ENCODE measurements at places on chromosomes 6 and 20. TPM values are rescaled to one million over a fixed set of nuclear protein-coding genes. Genes with fewer than 3 reads are reported as not detected.

Gene PLCB1
- 4.4 TPM for total RNA-seq

Gene DEFB116
- total RNA-seq, result not detected

Gene TFAP2B
- not detected for total RNA-seq

Gene CTCFL
- total RNA-seq, result not detected

Gene ANGPT4
- total RNA-seq, result not detected

GRCh38 chr6:87590990-87591389 is 1.1 kb downstream of the ORC3 start:
- peaks cover 5% of the 10 kb centered on the region for H3K36me3 ChIP-seq
- peaks cover 21% of the 10 kb centered on the region for H3K4me1 ChIP-seq
- H3K27me3 ChIP-seq, result no peaks in the 10 kb centered on the region
- no peak for DNase-seq

- no peak overlapping the region for H3K4me3 ChIP-seq
- no peaks in the 10 kb centered on the region for H3K27me3 ChIP-seq
- H3K36me3 ChIP-seq, result no peaks in the 10 kb centered on the region
- DNase-seq, result no peak
- H3K27ac ChIP-seq, result no peak overlapping the region
- peaks cover 24% of the 10 kb centered on the region for H3K4me1 ChIP-seq
These were observed 18.3 kb downstream of the ACSS2 start for GRCh38 chr20:34894723-34895122.

- H3K36me3 ChIP-seq, result no peaks in the 10 kb centered on the region
- no peaks in the 10 kb centered on the region for H3K4me1 ChIP-seq
These were observed 132.5 kb downstream of the TBC1D7 start for GRCh38 chr6:13195803-13196202.

- no peaks in the 10 kb centered on the region for H3K4me1 ChIP-seq
- no peak overlapping the region for H3K4me3 ChIP-seq
- H3K27ac ChIP-seq, result no peak overlapping the region
- no peaks in the 10 kb centered on the region for H3K36me3 ChIP-seq
These were observed 24.8 kb downstream of the ABRACL start for GRCh38 chr6:139053382-139053781.

DNA sequence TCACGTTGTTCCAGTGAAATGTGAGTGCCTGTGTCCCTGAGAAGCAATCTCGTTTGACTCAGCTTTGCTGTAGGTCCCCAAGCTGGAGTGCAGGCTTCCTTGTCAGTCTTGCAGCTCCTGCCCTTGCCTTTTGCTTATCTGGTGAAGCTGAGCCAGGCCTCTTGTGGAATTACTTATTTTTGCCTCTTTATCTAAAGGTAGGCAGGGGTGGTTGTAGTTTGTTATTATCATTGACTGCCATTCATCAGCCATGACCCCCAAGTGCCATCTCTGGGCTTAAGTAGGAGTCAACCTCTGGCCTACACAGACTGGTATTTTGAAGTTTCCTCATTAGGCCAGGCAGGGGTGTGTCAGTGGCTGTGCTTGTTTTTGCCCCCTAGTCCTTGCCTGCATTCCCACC is 2.1 kb downstream of the TMEM14B start:
- DNase-seq, result no peak
- no peaks in the 10 kb centered on the region for H3K27me3 ChIP-seq
- H3K36me3 ChIP-seq, result peaks cover 5% of the 10 kb centered on the region
- peak overlapping the region; percentile 99 for H3K4me3 ChIP-seq

- DNase-seq, result peak; percentile 79
- peak overlapping the region; percentile 13 for H3K4me3 ChIP-seq
- H3K4me1 ChIP-seq, result peaks cover 25% of the 10 kb centered on the region
- peak overlapping the region; percentile 66 for H3K27ac ChIP-seq
- no peaks in the 10 kb centered on the region for H3K27me3 ChIP-seq
These were observed 190.4 kb downstream of the OGFRL1 start for GRCh38 chr6:71478834-71479541.

DNA sequence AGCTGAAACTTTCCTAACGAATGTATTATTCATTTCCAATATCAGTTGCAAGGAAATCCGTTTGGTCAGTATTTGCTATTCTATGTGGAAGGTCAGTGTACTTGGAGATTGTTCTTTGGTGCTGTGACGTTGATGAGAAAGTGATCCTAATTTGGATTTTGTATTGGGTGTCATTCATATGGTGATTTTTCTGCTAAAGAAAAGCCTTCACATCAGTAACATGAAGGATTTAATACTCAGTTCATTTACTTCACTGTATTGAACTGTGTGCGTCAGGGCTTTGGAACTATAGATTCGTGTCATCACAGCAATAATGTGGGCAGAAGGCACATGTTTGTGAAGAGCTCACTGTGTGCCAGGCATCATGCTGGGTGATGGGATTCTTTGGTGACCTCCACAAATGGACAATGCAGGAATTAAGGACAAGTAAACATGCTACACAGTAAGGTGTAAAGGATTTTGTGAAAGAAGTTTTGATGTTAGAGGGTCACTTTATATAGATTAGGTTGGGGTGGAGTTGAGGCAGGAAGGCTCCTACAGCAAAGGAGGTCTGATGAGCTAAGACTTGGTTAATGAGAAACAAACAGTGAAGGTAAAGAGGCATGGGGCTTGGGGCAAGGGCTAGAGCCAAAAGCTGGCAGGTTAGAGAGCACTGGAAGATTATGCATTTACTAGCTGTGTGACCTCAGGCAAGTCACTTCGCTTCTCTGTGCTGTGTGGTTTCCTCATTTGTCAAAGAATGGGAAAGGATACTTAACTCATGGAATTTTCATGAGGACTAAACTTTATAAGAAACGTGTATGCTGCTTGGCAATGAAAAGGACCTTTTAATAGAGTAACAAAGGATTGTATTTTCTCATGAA is 12.1 kb downstream of the ARID1B start:
- 0 out of 2 replicates have a peak, but pooled peaks cover 5% of the 10 kb centered on the region for H3K36me3 ChIP-seq
- no peak for DNase-seq
- H3K27ac ChIP-seq, result no peak overlapping the region
- H3K4me1 ChIP-seq, result no peaks in the 10 kb centered on the region
- no peaks in the 10 kb centered on the region for H3K27me3 ChIP-seq

Measured in PC-3 (cell line).